Activated T-helper 1 cell treated with Interleukin-2 at 50 U/mL for 16 hours (primary cell): ENCODE measurements at places on chromosomes 6 and 20.

DNA sequence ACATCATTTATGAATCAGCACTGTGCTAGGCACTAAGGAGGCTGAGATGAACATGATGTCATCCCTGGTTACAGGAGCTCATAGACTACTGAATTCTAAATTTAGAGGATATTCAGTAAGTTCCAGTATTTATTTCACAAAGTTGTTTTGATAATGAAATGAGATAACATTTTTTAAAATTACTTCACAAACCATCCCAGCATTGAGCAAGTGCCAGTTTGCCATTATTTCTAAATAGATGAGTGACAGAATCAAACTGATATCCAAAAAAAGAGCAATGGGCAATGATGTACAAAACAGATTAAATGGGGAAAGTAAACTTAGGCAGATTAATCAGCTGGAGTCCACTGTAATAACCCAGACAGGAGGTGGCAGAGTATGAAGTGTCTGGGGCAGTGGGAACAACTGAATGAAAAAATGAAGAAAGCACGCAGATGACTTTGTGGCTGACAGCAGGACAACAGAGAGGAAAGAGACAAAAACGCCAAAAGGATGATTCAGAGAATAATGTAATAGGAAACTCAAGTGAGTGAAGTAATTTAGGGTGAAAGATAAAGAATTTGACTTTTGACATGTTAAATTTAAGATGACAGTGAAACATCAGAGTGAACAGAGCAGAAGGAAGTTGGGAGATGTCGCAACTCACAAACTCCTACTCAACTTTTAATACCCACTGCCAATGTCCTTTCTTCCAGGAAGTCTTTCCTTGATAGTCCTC lies 70.2 kb downstream of the RCAN2 start:
- no peak for DNase-seq

- DNase-seq: no peak
These were observed 124.4 kb upstream of the AKIRIN2 start for GRCh38 chr6:87826424-87826823.

- DNase-seq: no peak
These were observed 102.6 kb downstream of the IBTK start for GRCh38 chr6:82144852-82145340.

- DNase-seq: no peak
These were observed 201.2 kb upstream of the PDE10A start for GRCh38 chr6:165864218-165864617.

GRCh38 chr6:28580475-28580874 lies 54.8 kb downstream of the GPX5 start:
- no peak for DNase-seq

- DNase-seq: peak; percentile 50
These were observed 6.4 kb upstream of the SLC12A5 start for GRCh38 chr20:46022411-46023147.

DNA sequence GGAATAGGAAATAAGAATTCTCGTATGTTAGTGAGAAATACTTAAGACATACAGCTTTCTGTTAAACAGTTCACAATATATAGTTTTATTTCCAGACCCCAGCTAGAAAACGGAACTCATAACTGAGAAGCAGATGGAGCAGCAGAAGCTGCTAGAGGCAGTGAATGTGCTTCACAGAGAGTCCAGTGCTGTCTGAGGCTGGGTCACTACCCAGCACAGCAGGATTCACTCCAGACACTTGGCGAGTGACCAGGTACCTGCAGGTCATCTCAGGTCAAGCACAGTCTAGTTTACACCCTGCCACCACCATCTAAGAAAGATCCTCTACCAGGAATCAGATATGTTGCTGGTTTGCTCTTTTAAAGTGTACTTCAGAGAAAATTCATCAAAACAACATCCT lies 243.1 kb upstream of the RAB32 start:
- DNase-seq: no peak

- DNase-seq: no peak
These were observed at the start of gene RGS17 for GRCh38 chr6:153131037-153131981. RGS17 (minus strand) TSS chr6:153131282; CDS start chr6:153044018, 87,264 bp downstream.

DNA sequence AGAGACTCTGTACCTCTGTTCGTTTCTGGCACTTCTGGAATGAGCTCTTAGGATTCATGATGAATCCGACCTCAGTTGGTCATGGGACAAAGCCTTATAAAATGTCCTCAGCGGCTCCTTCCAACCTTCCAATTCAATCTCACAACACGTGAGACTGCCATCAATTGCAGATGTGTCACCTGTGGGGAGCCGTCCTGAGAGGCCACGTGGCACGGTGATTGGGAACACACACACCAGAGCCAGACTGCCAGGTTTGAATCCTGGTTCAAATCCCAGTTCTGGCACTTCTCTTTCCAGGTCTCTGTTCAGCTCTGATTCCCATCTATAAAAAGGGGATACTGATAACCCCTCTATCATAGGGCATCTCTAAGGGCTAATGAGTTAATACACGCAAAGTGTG lies 124.5 kb downstream of the ANKRD60 start:
- no peak for DNase-seq

DNA sequence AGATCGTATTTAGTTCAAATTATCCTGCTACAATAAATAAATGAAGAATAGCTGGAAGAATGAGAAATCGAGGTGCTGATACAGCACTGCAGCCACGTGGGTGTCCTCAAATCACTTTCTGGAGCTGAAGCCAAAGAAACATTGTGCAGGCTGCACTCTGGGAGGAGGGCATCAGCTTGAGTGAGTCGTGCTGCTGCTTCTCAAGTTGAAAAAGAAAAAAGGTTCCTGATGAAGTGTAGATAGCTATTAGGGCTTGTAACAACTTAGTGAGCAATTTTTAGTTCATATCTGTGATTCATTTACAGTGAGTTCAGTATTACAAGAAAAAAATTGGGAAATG lies 40.5 kb downstream of the DSE start:
- DNase-seq: no peak

DNA sequence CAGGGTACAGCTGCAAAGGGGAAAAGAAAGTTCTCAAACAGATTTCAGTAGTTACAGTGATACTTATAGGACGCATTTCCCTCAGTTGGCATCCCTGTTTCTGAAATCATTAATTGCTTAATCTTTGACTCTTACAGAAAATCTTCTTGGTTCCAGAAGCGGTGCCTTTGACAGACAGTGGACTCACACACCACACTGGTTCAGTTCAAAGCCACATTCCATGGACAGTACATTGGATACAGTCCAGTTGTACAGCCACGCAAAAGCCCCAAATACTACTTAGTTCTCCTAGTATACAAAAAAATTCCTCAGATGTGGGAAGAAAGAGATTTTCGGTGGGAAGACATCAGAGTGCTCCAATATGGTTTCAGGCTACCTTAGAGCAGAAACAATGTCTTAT lies 460.4 kb downstream of the PRKN start:
- no peak for DNase-seq

GRCh38 chr6:108597572-108598304 lies 37.0 kb downstream of the FOXO3 start:
- no peak for DNase-seq
